ENCODE measurements at places on chromosomes 4 and X.

DNA sequence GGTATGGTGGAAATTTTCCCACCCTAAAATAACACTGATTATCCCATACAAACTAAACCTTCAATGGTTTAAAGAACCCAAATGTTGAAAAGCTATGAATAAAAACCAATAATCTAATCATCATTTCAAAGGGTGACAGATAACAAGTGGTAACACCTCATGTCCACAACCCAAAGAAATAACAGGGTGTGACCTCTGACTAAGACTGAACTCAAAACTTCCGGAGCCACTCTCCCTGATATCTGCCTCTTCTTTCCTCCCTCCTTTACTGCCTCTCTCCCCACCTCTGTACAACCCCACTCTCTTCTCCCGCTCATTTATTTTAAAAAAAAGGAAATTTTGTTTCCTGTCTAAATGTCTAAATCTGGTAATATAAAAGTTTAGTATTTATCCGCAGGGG lies 11.5 kb downstream of the FBXW7 start:
- DNase-seq = no peak

- no peak for DNase-seq
These were observed 139.5 kb downstream of the RAPGEF2 start for GRCh38 chr4:159242427-159242826.

DNA sequence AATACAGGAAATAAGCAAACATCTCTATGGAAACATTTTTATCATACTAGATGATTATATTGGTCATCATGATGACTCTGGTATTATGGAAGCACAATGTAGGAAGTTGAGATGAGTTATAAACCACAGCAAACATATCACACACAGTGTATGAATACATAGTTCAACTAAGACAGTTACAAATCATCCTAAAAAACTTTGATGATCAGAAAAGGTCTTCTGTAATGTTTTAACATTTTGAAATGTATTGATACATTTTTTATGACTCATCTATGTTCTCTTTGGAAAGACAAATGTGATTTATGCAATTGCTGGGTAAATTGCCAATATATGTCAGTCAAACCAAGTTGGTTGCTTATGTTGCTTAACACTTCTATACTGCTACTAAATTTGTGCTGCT lies 4.8 kb downstream of the CXCL3 start:
- no peak for DNase-seq

DNA sequence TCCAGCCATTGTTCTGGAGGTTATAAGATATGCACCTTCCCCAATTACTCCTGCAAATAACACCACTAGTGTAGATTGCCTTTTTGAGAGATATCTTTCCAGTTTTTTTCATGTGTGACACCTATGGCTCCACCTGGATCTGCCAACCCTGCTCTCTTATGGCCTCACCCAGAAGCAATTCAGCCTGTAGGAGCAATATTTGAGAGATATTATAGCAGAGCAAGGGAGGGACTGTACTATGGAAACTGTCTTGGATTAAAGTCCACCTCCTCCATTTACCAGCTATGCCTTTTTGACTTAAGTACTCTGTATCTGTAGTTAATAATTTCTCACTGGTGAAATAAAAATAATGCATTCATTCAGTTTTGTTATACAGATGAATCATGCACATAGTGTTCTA lies 803.5 kb downstream of the NLGN4X start:
- no peak for DNase-seq

GRCh38 chrX:132207996-132208395 lies 11.3 kb downstream of the RAP2C start:
- DNase-seq = no peak

DNA sequence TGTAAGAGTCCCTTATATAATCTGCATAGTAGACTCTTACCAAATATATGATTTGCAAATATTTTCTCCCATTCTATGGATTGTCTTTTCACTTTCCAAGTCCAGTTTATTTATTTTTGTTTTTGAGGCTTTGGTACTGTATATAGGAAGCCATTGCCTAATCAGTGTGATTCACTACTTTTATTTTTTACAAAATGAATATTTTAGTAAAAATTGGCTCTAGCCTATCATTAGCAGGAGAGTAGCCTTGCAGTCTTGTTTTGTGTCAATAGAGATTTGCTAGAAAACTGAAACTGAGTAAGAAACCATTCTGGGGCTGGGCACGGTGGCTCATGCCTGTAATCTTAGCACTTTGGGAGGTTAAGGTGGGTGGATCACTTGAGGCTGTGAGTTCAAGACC lies 199.9 kb upstream of the MAB21L2 start:
- DNase-seq = no peak

GRCh38 chrX:48468247-48468671 lies 1.8 kb downstream of the SLC38A5 start:
- DNase-seq = no peak

DNA sequence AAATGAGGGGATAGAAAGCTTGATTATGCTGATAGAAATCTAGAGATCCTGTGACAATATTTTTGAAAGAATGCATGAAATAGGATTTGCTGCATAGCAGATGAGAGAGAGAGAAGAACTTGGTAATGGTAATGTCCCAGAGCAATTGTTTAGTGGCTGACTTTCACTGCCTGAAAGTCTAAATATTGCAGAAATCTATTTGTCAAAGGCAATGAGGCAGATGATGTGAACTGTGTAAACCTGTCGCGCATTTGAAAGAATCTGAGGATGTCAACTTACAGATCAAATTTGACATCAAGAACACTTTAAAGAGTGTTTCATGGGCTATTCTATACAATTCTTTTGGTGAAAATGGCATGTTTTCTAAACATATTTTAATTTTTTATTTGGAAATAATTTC lies 133.6 kb downstream of the GPM6A start:
- DNase-seq = no peak

DNA sequence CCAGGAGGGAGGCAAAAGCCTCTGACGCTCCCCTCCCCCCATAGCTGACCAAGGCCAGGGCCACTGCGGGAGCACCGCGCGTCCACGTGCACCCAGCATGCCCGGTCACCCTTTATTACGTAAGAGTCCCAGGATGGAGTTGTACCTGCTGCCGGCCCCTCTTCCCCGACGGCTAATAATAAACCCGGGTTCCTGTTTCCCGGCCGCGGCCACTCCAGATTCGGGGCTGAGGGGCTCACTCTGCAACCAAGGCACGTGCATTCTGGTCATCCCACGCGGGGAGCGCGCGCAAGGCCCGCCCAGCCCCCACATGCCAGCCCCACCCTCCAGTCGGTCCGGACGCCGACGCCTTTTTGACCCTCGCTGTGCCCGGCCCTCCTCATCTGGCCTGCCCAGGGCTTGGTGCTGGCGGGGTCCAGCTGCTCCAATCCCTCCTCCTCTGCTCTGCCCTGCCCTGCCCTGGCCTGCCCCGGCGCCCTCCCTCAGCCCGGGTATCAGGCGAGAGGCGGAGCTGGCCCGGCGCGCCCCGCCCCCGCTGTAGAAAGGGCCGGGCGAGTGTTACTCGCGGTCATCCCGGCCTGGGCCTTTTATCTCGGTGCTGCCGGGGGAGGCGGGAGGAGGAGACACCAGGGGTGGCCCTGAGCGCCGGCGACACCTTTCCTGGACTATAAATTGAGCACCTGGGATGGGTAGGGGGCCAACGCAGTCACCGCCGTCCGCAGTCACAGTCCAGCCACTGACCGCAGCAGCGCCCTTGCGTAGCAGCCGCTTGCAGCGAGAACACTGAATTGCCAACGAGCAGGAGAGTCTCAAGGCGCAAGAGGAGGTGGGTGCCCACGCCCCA lies 2.6 kb downstream of the MID1IP1 start:
- no peak for DNase-seq

- DNase-seq = no peak
These were observed 55.4 kb downstream of the HADH start for GRCh38 chr4:108044951-108045686.

DNA sequence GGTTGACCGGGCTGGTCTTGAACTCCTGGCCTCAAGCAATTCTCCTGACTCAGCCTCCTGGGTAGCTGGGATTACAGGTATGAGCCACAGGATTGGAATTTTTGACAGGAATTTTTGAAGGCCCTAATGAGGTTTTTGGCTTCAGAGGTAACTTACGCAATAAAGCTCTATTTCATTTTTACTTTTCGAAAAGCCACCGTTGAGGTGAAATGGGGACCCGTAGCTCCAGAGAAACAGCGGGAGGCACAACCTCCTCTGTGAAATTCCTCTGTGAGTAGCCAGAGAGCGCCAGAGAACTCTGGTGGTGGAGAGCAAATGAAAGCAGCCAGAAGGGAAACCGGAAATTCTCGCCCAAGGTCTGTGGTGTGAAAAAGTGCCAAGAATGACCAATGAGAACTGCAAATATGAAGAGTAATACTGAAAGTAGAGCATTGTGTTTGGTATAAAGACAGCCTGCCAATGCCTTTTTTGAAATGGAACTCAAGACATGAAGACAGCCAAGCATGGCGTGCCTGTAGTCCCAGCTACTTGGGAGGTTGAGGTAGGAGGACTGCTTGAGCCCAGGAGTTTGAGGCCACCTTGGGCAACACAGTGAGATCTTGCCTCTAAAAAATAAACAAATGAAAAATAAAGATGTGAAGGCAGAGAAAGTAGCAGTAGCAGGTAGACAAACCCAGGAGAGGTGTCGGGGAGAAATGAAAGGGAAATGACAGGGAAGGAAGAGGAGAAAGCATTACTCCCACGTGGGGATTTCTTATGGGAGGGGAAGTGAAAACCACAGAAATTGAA lies 33.0 kb upstream of the TMEM131L start:
- no peak for DNase-seq

- no peak for DNase-seq
These were observed 26.2 kb upstream of the RHOH start for GRCh38 chr4:40170588-40170987.

Data from brain pericyte (primary cell).